HEK293T (cell line): ENCODE measurements at places on chromosomes 16 and 17.

GRCh38 chr17:34024806-34025551, 230.1 kb upstream of the CCL2 start:
- no peak for DNase-seq

DNA sequence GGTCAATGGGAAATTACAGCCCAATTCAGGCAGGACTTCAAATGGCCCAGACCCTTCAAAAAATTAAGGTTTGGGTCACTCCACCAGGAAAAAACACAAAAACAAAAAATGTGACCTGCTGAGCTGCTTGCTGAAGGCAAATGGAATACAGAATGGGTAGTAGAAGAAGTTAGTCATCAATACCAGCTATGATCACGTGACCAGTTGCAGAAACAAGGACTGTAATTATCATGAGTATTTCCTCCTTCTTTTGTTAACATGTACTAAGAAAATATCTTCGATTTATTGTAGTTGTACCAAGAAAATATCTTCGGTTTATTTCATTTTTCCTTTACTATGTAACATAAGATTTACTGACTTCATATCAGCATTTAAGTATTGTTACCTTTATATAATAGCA, 1183.6 kb downstream of the CDH8 start:
- no peak for DNase-seq

DNA sequence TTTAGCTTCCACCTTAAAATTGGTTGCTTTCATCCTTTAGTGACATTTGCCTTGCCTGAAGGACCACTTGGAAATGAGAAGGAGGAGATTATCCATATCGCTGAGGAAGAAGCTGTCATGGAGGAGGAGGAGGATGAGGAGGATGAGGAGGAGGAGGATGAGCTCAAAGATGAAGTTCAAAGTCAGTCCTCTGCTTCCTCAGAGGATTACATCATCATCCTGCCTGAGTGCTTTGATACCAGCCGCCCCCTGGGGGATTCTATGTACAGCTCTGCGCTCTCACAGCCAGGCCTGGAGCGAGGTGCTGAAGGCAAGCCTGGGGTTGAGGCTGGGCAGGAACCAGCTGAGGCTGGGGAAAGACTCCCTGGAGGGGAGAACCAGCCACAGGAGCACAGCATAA, 11.5 kb upstream of the TMEM106A start:
- DNase-seq, result no peak

DNA sequence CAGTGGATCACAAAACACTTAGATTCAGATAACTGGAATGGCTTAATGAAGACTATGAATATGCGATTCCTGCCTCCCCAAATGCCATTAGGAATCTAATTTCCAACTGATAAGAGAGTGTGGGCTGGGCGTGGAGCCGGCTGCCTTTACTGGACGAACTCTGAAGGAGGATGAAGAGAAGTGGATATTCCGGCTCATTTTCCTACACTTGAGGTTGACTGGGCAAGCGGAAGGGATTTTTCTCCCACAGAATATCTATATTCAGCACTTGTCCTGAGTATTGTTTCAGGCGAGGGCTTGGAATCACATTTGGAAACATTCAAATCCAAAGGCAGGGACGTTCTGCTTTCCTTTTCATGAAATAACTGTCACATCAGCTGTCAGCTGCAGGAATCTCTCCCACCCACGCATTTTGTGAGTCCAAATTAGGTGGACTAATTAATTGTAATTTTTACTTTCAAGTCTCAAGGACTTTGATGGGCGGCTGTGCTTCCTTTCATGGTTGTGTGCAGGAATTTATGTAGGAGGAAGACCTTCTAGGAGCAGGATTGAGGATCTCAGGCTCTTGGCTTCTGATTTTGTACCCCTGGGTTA, 138.5 kb downstream of the PITPNC1 start:
- no peak for DNase-seq

DNA sequence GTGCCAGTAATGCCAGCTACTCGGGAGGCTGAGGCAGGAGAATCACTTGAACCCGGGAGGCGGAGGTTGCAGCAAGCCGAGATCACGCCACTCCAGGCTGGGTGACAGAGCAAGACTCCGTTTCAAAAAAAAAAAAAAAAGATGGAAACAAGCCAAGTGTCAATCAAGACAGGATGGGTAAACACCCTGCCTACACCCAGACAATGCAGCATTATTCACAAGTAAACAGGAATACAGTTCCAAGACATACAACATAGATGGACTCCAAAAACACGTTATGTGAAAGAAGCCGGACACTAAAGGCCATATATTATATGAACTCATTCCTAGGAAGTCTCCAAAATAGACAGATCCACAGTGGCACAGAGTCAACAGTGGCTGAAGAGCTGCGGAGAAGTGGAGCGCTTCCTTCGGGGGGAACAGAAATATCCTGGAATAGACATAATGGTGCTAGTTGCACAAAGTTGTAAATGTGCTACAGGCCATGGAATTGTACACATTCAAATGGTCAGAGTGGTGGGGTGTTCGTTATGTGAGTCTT, 33.9 kb downstream of the ANKRD11 start:
- no peak for DNase-seq

- no peak for DNase-seq
Observed at GRCh38 chr17:59330053-59330942, 1.2 kb upstream of the YPEL2 start.

DNA sequence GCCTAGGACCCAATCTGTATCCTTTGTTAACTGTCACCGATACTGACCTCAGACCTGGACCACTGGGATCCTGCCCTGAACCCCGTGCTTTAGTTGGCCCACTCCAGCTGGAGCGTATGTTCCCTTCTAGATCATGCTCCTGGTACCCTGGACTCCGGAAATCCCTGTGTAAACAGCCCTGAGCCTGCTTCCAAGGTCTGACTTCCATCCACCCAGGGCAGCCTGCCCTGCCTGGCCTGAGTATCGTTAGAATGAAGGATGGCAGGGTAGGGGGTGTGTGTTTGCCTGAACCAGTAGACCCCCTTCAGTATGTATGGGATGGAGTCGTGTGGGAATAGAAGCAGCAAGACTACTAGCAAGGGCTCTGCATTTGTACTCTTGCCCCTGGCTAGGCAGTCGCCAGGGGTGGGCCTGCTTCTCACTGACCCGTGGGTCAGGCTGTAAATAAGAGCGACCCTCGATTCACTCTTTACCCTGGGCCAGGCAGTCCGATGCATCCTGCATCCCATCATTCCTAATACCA, 691 bp upstream of the TMEM98 start:
- no peak for DNase-seq

DNA sequence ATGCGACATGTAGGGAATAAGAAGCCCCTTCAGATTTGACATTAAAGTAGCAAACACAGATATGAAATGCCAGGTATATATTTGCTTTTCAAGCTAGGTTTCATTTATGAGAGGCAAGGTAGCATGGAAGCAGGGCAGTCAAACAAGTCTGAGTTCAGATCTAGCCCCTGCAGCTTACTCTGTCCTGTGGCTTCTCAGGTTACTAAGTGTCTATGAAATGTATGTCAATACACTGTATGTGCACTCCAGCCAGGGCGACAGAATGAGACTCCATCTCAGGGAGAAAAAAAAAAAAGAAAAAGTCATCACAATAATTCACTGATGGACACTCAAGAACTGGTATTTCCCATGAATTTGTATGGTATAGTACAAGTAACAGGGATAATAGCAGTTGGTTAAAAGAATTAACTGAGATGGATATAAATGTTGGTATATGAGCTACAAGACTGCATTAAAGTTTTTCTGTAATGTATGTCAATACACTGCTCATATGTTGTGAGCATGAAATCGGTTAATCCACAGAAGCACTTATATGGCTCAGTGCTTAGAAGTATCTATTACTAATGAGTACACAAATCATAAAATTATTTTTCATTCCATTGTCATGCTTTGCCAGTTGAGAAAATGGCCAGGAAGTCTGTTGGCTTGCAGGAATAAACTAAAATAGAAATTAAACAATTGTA, 2.9 kb upstream of the WSB1 start:
- no peak for DNase-seq

- no peak for DNase-seq
Observed at GRCh38 chr16:88616320-88616719, 22.1 kb upstream of the IL17C start.

DNA sequence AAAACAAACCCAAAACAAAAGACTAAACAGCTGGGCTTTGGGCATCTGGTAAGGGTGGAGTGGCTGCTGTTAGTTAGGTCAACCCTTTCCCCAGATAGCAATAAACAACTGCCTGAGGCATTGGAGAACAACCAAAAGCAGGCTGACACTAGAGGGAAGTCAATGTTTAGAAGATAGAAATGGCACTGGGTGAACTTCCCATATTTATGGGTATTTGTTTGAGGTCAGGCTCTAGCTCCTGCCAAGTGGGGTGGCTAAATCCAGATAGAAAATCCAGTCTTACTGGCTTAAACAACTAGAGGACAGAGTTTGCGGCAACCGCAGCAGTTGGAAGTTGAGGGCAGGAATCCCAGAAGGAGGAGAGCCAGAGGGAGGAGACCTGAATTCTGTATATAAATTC, 79.4 kb downstream of the SDK2 start:
- DNase-seq, result no peak

DNA sequence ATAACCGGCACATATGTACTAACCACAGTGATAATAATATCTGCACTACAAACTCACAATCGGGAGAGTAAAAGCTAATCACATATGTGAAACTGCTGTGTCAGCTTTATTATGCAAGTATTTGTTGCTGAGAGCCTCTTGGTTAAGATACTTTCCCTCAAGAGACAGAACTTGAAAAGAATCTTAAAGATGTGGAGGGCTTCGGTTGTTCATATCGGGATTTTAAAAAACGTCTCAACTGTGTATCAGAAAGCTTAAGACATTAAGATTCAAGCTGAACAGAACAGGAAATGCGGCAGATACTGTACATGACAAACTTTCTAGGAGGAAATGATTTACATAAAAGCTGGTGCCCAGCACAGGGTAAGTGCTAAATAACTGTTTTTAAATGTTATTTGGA, 27.5 kb upstream of the HLF start:
- DNase-seq, result no peak

DNA sequence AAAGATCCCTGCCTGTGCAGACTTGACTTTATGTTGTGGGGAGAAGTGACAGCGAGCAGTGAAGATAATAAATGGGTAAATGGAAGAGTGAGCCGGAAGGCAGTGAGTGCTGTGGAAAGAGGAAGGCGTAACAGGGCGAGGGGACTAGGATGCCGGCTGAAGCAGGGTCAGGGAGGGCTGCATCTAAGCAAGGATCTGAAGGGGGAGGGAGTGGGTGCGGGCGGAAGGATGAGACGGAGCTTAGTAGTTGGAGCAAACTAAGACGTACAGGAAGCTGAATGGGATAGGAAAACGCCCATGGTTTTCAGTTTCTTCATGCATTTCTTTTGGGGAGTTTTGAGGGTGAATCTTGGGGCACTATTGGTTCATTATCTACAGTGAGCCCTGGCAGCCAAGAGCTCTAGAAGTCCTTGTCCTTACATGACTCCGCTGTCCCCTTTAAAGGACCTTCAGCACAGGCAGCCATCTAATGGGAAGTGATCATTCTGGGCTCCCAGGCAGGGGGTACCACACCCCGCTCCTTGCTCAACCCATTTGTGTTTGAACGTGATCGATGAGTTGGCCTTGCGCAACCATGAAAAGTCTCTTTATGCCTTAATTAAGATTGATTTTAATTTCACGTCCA, 10.4 kb upstream of the NAT9 start:
- DNase-seq, result no peak

- DNase-seq, result no peak
Observed at GRCh38 chr16:86626284-86626683, 47.9 kb downstream of the FOXL1 start.

DNA sequence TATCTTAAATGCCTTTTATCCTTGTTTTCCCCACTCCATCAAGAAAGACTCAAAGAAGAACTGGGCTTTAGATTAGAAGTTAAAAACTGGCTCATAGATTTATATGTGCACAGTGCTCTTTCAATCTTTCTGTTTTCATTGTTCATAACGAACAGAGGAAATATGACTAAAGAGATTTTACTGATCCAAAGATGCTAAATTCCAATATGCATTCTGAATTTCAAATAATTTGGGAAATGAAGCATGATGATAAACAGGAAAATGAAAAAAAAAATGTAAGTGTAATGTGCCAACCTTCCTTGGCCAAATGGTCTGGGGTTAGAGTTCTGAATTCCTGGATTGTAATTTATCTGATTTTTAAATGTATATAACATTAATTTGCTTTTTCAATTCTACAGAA, 25.0 kb upstream of the SMIM36 start:
- DNase-seq, result no peak

DNA sequence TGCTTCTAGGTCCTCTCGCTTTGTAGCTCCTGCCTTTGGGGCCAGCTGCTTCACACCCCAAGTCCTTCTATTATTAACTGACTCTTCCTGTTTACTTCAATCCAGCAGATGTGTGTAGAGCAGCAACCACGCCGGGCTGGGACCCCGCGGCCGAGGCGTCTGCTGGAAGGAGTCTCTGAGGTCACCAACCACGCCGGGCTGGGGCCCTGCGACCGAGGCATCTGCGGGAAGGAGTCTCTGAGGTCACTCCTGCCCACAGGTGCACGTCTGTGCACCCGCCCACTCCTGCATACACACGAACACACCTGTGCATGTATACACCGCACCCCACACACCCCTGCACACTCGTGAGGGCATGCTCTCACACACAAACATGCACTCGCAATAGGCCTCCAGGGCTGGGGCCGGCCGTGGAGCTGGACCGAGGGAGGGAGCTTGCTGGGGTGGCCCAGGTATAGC, 7.8 kb upstream of the TEX19 start:
- DNase-seq, result no peak

- no peak for DNase-seq
Observed at GRCh38 chr17:59621771-59622170, 2.1 kb downstream of the CLTC start.

GRCh38 chr17:17391668-17392370, 85.0 kb upstream of the MED9 start:
- DNase-seq, result no peak

DNA sequence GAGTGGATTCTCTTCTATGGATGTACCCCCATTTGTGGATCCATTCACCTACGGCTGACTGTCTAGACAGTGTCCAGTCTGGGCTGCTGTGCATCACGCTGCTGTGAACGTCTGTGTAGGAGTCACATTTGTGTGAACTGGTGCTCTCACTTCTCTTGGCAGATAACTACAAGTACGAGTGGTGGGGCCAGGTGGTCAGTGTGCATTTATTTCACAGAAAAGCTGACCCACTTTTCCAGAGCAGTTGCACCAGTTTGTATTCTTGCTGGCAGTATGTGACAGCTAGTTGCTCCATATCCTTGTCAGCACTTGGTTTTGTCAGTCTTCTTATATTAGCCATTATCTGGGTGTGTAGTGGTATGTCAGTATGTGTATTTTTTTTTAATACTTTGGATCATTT, 28.4 kb downstream of the FOXK2 start:
- no peak for DNase-seq
